Urinary bladder (tissue), 4 donors: ENCODE measurements at places on chromosomes 2 and 18.

DNA sequence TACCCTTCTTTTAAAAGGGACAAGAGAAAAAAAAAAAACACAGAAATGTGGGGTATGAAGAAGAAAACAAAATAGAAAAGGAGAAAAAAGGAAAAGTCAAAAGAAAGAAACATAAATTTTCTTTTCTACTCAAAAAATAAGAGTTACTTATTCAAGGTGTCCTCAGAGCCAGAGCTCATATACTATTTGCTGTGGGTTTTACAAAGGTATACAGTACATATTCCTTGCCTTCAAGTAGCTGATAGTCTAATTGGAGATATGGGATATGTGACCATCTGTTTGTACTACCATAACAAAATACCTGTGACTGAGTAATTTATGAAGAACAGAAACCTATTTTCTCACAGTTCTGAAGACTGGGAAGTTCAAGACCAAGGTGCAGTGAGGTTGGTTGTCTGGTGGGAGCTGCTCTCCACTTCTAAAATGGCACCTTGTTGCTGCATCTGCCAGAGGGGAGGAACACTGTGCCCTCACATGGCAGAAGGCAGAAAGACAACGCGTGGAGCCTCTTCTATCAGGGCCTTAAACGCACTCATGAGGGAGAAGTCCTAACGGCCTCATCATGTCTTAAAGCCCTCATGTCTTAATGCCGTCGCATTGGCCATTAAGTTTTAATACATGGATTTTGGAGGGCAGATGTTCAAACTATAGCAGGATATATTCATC is 33.9 kb downstream of the NBAS start:
- no peak for DNase-seq

- DNase-seq, result no peak
Measured at GRCh38 chr2:55345064-55345463, 74.6 kb downstream of the CCDC88A start.

DNA sequence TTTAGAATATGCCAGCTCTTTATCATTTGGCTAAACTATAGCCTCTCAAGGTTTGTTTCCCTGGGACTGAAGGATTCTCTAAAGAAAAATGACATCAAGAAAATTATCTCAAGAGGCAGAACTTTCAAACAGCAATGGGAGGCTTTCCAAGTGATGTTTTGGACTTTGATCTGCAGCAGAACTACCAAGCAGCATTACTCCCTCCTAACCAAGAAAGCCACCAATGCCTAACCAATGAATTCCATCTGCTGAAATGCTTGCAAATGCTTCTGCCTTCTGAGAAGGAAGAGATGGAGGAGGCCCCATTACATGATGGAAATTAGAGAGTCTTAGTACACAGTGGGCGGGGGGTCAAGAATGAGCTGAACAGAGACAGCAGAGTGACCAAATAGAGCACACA is 95.1 kb upstream of the SLC35G4 start:
- no peak for DNase-seq

DNA sequence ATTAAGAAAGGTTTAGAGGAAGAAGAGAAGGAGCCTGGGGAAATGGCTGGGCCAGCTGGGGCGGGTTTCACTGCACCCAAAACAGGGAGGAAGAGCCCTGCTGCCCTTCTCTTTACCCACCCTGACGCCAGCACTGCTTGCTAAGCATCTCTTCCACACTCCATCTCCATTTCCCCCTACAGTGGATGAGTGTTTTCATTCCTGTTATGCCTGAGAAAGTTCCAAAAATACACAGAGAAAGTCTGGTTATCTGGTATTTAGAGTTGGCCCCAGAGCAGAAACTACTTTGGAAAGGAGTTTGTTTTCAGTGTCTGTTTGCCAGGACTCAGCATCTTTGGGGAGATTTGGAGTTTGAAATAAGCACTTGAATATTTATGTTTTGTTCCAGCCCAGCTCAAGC is 451.0 kb downstream of the SLC4A3 start:
- DNase-seq, result peak; percentile 51

DNA sequence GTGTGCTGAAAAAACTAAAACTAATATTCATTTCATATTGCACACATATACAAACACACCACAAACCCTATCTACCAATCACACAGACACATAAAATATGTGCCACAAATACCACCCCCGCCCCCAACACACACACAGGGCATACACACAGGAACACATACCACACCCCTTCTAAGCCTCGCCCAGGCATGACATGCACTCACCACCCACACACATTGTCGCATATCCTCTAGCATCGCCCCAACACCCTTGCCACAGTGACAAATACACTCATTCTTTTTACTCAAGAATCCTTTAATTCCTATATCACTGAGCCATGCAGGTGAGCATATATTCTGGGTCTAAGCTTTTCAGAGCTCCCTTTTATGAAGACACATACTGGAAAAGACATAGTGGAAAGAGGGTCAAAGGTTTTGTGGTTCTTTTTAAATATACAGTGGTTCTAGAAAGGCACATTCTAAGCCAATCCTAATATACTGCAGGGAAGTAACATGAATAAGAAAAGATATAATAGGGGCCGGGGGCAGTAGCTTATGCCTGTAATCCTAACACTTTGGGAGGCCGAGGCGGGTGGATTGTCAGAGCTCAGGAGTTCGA is 24.5 kb upstream of the LCLAT1 start:
- DNase-seq, result no peak

GRCh38 chr2:6648596-6649247 is 217.0 kb downstream of the CMPK2 start:
- DNase-seq, result no peak

- DNase-seq, result no peak
Measured at GRCh38 chr2:144995482-144995881, 475.6 kb upstream of the ZEB2 start.

DNA sequence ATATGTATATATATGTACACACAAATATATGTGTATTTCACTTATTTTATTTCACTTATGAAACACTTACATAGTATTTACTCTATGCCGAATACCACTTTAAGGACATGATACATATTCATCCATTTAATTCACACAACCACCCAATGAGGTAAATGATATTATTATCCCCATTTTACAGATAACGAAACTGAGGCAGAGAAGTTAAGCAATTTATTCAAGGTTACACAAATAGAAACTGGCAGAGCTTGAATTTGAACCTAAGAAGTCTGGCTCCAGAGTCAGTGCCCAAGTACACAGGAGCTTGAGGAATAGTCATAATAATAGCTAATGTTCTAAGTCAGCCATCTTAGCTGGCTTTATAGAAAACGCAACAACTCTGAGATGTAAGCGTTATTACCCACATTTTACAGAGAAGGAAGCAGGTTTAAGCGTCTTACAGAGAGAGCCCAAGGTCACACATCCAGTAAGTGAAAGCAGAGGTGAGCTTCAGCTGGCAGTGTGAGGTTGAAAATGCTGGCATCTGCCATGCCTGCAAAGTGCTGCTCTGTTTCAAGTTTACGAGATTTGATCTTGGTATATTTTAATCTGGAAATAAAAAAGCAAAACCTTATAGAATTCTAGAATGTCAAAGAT is 326.9 kb downstream of the LPIN1 start:
- no peak for DNase-seq

DNA sequence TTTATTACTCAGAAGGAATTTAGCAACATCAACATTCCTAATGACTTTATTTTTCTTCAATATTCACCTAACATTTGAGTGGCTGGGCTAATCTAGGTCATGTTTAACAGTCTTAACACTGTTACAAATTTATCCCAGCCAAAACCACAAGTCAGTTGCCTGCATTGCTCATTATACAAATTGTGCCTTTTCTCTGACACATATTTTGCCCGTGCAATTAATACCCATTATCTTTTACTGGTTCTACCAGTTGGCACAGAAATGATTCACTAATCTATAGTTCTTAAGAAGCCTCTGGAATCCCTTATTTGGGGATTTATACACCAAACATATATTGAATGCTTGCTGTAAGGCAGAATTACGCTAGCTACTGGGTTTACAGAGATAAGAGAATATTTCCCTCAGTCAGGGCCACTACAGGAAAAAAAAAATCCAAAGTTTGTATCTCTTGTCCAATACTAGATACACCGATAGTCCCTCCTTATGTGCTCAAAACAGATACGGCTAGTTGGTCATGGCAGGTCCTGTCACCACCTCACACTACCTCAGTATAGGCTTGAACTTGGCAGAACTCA is 46.3 kb downstream of the ZCCHC2 start:
- no peak for DNase-seq

DNA sequence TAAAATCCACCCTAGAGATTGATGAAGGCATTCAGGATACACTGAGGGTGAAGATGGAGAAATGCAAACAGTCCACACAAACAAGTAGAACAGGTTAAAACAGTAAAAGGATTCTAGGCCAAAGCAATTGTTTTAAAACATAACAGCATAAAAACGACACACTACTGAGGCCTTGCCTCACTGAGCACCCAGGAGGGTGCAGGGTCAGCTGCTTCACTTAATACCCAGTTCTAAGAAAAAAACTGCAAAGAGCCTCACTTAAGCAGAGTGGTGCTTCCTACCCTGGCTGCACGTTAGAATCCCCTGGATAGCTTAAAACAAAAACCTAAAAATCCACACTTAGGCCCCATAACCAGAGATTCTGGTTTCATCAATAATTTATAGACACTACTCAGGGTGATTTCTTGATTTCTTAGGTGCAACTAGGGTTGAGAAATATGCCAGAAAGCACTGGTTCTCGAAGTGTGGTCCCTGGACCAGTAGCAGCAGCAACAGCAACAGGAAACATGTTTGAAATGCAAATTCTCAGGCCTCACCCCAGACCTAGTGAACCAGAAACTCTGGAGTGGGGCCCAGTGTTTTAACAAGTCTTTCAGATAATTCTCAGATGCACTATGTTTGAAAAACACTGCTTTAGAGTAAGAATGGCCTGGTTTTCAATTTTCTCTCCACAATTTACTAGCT is 279.1 kb downstream of the ZEB2 start:
- no peak for DNase-seq

GRCh38 chr2:10132596-10132995 is 10.1 kb downstream of the RRM2 start:
- no peak for DNase-seq

GRCh38 chr2:154689158-154689557 is 9.3 kb upstream of the KCNJ3 start:
- DNase-seq, result no peak

- DNase-seq, result no peak
Measured at GRCh38 chr2:38074058-38074763, 1.7 kb downstream of the CYP1B1 start.

DNA sequence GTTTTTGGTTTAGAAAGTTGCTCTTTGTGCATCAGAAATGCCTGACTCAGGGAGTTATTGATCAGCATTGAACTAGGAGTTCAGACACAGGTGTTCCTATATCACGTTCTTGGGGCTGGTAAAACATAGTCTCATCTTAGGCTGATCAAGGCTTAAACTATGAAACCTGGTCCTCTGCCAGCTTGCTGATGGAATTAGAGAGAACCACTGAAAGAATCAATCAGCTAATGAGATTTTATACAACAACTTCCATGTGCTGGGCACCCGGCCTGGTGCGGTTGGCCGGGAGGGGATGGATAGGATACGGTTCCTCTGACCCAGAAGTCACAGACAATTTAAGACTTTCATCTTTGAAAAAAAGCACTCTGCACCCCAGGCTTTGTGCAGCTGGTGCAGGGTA is 164.9 kb downstream of the RDH14 start:
- DNase-seq, result no peak

DNA sequence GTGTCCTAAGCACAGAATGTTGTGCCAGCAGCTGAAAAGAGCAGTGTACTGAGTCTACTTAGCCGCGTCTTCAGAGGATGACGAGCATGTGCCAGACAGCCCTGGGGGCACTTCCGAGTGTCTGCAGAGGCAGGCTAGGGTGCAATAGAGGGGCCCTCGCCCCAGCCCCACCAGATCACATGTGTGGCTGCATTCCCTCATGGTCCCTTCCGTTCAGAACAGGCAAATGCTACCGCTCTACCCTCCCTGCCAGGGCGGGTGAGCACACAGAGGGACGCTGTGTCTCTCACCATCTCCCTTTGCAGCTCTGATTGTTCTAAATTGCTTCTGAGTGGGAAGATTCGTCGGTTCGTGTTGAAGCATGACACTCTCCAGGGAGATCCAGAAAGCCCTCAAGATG is 212.2 kb upstream of the RAB12 start:
- no peak for DNase-seq

- DNase-seq, result no peak
Measured at GRCh38 chr2:239328351-239329191, 72.2 kb downstream of the HDAC4 start.

DNA sequence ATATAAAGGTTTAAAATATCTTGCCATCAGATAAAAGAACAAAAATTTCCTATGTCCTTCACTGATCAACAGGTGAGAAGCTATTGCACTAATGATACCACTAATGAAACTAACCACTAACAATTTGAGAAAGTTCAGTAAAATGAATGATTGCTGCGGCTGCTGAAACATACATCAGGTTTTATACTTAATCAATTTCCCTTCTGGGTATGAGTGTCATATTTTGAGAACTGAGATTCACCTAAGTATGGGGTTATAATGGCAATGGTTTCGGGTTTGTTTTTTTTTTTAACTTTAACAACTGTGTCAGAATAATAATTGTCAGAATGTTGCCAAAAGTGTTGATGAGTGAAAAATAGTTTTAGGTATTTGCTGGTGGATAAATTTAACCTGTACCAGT is 151.3 kb upstream of the SLC39A10 start:
- DNase-seq, result no peak

DNA sequence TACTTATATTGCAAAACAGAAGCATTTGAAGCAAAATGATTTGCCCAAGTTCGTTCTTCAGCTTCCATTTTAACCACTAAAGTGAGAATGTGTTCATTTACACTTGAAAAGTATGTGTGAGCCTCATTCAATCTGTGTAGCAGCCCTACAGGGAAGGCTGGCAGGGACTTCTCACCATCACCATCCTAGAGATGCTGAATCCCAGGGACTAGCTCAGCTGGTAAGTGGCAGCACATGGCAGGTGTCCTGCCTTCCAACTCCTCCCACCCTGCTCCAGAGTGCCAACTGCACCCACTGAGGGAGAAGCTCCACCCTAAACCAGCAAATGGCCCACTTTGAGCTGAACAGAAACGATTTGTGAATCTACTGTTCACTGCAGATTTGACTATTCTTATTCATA is 91.5 kb downstream of the EN1 start:
- no peak for DNase-seq

- DNase-seq, result no peak
Measured at GRCh38 chr18:744832-745597, 32.6 kb upstream of the ENOSF1 start.

GRCh38 chr18:10217211-10217610 is 237.2 kb upstream of the APCDD1 start:
- DNase-seq, result no peak

DNA sequence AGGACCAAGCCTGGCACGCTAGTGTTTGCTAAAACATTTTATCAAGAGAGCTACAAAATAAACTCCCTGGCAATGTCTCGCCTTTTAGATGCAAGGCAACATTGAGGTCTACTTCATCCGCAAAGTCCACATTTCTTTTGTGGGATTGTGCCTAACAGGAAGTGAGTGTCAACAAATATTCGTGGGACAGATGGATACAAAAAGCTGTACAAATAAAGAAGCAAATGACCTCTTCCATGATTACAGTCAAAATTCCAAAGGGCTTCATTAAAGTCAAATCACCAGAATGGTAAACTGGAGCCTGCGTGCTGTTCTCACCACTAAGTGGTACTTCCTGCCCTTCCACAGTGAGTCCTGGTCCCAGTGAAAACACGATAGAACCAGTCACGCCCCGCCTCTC is 40.4 kb downstream of the L3MBTL4 start:
- DNase-seq, result no peak
